ENCODE measurements at places on chromosomes 16 and 17.

- DNase-seq = no peak
Observed at GRCh38 chr17:76547183-76547641, 7.4 kb downstream of the PRCD start.

DNA sequence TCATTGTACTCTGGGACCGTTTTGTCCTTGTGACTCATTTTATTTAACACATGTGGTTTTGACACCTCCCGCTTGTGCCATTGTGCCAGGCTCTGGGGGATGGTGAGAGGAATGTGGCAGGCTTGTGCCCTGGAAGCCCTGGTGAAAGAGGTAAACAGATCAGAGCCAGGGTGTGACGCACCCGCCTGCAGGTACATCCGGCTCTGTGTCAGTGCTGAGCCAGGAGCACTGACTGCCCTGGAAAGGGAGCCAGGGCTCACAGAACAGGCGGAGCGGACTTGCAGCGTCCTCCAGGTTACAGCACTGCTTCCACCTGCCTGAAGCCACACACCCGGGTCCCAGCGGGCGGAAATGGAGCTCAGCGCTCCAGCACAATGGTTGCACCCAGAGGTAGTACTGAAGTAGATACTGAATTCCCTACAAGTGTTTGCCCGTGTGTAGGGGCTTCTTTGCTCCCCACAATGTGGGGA lies 30.6 kb downstream of the CDRT15 start:
- peak; percentile 47 for DNase-seq

GRCh38 chr17:32445497-32445896 lies 1.2 kb downstream of the PSMD11 start:
- no peak for DNase-seq

DNA sequence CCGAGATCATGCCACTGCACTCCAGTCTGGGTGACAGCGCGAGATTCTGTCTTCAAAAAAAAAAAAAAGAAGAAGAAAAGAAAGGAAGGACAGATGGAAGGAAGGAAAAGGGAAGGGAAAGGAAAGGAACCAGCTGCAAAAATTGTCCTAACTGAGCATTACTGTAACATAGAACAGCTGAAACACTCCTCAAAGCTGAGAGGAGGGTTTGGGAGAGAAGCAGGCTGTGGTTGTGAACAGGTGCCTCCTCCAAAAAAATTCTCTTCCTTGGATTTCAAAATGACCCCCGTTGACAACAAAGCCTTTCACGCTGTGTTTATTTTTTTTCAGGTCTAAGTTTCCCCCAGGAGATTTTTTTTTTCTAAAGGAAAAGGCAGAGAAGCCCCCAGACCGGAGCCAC lies 541.4 kb downstream of the WWOX start:
- DNase-seq = no peak

GRCh38 chr16:57949013-57949412 lies 21.9 kb downstream of the CNGB1 start:
- no peak for DNase-seq

DNA sequence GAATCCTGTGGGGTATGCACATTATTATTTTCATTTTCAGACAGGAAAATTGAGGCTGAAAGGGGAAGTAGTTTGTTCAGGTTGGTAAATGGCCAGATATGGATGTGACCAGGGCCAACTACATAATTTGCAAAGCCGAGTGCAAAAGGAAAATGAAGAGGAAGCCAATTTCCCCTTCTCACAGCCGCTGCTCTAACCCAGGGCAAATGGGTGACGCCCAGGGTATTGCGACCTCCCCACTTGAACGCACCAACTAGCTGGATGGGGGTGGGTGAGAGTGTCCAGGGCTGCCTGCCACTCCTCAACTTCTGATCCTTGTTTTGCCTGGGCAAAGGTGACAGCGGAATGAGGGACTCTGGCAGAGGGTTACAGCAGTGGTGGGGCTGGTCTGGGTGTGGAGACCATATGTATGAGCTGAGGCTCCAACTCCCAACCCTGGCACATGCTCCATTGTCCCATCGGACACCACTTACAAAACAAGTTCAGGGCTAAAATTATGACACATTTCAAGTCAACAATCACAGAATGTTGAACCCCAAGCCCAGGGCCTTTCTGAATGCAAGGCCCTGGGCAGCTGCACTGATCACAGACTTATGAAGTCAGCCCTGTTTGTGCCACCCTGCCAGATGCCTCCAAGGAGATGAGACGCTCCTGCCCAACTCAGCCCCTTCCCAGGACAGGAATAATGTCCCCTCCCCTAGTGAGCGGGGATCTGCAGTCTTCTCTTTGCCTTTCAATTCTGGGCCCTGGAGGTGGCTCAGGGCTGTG lies 1.7 kb downstream of the ANKRD40CL start:
- no peak for DNase-seq

GRCh38 chr17:35742896-35743477 lies 10.1 kb downstream of the GAS2L2 start:
- DNase-seq = no peak

GRCh38 chr17:52213451-52213850 lies 54.9 kb upstream of the CA10 start:
- no peak for DNase-seq

- DNase-seq = no peak
Observed at GRCh38 chr16:86212706-86213436, 297.5 kb upstream of the FOXF1 start.

- no peak for DNase-seq
Observed at GRCh38 chr16:88928405-88929090, 48.5 kb downstream of the CBFA2T3 start.

DNA sequence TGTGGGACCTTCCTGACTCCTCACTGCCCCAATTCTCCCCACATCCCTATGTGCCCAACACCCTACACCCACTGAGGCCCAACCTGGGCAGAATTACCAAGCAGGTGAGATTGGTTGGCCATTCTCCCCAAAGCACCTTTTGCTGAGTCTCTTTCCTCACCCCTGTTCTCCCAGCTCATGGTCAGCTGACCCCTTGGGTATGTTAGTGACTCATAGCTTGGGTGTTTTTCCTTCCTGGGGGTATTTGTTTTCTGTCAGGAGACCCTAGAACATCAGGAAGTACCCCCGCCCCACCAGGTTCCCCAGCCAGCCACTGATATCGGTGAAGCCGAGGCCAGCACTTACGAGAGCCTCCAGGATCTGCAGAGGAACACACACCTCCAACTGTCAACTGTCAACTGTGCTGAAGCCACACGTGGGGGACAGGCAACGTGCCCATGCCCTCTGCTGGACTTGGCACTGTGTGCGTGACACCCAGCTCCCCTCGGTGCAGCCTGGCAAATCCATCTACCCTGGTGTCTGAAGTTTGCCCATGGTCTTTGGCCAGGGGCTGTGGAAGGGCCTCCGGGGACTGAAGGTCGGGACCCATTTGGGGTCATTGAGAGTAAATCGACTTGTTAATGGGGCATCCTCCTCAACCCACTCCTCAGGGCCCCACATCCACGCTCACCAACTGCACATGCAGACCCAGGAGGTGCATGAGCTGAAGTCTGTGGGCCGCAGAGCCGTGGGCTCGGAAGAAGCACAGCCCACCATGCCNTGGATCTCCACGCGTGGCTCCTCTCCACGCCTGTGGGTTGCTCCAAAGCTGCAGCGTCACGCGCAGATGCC lies 53.1 kb downstream of the METRNL start:
- no peak for DNase-seq

DNA sequence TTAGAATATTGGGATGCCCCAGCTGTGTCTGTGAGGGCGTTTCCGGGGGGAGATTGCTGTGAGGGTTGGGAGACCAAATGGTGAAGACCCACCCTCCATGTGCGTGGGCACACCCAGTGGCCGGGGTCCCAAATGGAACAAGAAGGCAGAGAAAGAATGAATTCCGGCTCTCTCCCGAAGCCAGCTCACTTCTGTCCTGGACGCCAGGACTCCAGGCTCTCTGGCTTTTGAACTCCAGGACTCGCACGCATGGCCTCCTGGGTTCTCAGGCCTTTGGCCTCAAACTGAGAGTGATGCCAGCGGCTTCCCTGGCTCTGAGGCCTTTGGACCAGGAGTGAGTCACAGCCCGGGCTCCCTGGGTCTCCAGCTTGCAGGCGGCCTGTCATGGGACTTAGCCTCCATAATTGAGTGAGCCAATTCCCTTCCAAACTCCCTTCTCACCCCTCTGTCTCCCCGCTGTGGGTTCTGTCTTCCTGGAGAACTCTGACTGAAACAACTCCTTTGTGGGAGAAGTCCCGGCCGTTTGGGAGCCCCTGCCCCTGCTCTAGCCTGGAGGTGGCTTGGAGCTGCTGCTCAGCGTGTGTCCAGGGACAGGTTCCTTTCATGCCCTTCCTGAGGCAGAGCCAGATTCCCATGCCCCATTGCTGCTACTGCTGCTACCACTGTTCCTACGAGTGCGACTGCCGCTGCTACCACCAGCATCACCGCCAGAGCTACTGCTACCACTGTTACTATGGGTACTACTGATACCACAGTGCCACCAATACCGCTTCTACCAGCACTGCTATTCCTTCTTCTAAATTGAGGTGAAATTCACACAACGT lies 49.8 kb upstream of the CBX4 start:
- DNase-seq = no peak
